ENCODE measurements at places on chromosomes 12 and 14.

GRCh38 chr14:34851395-34851794 is 23.8 kb downstream of the BAZ1A start:
- DNase-seq: no peak

DNA sequence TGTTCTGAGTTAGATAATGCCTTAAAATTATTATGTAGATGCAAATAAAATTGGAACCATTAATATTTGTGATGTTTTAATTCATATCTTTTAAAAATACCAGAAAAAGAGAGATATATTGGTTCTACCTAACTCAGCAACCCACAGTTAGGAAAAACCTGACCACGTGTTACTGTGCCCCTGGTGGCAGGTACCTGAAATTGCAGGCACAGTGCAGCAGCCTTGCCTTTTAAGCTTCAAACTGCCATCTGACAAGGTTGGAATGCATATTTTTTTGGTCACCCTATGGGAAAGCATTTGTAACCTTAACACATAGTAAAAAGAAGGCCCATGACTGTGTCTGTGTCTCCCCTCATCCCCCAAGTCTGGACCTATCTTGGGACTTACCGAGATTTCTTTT is 109.4 kb upstream of the NOS1 start:
- DNase-seq: no peak

DNA sequence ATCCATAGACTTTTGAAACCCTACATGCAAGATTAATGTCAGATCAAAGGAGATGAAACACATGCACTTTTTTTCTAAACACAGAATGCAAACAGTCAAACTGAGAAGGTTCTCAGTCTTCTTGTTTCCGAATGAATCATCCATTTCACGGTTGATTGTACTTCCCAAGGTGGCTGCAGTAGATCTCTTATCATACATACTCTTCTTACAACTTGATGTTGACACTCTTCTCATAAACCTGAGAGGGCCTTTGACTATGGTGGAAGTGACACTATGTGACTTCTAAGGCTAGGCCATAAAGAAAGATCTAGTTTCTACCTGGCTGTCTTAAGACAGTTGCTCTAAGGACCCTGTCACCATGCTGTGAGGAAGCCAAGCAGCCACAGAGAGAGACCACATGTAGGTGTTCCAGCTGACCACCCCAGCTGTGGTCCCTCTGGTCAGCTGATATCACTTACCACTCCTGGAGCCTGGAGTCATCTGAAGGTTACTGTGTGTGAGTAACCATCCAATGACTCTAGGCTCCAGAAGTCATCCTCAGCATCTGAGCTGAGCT is 67.2 kb upstream of the HMGA2 start:
- no peak for DNase-seq

GRCh38 chr14:104023325-104024055 is 62.0 kb upstream of the ASPG start:
- no peak for DNase-seq

DNA sequence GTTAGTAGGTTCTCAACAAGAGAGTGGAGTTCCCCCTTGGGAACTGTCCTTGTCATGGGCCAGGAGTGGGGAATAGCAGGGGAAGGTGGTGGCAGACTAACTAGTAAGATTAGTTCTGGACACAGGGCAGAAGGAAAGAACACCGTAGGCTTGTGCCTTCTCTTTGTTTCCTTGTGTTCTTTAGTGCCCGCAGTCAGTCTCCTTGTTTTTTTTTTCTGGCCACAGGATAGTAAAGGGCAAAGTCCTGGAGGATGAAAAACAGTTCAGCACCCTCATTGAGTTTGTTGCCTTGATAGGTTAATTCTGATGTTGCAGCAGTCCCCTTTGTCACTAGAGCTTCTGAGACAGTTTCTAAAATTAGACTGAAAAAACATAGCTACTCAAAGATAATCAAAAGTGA is 8.4 kb downstream of the PEX5 start:
- no peak for DNase-seq

DNA sequence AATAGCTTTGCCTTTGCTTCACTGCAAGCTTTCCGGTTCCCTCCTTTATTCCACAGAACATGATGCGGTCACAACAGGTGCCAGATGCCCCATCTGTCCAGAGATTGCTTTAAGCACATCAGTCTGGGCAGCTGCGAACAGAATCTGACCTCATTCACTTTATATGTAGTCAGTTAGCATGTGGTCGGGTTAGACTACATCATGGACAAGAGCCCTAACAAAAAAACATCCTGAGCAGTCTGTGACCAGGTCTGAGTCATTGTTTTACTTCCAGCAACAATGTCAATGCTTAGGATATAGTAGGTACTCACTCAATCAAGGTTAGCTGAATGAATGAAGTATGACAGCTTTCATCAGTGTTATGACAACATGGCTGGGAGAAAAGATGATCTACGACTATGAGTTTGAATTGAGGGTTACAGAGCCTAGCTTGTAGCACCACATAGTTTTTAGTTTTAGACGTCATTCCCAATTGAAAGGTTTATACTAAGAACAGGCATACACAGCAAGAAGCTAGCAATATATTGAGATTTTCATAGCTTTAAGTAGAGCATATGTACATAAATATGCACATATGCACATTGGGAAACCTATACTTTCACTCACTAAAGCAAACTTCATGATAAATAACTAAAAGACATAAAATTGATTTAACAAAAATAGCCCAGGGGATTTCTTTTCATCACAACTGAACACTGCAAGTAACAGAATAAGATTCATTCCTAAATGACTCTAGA is 64.2 kb upstream of the TMCC3 start:
- DNase-seq: no peak

DNA sequence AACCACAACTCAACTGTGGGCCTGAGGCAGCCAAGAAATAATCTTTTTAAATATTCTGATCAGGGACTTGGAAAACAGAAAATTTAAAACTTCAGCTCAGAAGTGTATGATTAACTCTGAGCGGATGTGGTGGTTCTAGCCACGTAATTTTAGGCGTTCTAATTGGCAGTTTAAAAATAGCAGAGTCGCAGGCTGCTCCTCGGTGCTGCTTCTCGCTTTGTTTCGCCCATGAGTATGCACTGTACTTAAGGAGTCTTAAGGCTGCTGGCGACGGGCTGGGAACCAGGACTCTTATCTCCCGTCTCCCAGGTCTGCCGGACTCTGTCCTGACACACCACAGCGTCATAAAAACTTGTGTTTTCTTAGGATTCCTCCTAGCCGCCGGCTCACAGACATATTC is 113.4 kb upstream of the PELI2 start:
- no peak for DNase-seq

DNA sequence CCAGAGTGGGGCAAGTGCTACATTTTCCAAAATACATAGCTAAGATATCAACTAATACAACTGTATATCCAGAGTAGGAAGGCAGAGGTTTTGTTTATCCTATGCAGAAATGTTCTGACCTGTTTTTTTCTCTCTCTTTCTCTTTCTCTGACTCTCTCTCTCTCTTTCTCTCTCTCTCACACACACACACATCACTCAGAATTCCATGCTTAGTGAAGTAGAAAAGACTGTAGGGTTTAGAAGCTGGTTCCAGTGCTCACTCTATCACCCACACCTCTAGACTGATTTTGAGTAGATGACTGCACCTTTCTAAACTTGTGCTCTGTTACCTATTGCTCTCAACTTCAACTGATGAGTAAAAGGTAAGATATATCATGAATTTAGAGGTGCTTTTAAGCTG is 356.7 kb downstream of the LRIG3 start:
- DNase-seq: no peak

DNA sequence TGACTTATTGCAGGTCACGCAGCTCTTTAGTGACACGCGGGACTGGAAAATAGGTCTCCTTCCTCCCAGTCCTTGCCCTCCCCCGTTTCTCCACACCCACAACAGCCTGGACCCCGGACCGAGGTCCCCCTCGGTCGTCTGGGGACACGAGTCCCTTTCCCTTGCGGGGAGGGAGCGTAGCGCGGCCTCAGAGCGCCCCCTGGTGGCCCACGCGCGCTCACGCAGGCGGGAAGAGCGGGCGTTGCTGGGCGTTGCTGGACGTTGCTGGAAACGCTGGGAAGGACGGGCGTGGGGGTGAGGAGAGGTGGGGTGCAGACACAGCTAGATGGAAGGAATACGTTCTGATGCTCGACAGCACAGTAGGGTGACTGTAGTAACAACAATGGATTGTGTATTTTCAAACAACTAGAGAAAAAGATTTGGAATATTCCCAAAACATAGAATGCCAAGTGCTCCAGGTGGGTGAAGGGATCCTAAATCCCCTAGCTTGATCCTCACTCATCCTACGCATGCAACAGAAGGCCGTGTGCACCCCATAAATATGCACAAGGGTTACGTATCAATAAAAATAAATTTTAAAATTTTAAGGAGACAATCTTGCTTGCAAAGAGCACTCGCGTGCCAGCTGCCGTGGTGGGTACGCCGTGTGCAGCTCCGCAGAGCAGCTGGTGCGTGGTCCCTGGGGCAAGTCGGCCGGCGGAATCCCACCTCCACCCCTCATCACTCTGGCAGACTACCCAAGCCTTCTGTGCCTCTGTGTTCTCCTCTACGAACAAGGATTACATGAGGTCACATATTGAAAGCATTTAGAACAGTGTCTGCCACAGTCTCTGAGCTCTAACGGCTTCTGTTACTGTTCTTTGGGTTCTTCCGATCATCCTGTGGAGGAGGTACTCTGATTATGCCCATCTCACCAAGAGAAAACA is 87.4 kb downstream of the B4GALNT3 start:
- DNase-seq: peak; percentile 45
